ENCODE measurements at places on chromosomes 2 and 18.
A peak's percentile ranks its signal among the peaks of the same experiment; 100 is the strongest.

DNA sequence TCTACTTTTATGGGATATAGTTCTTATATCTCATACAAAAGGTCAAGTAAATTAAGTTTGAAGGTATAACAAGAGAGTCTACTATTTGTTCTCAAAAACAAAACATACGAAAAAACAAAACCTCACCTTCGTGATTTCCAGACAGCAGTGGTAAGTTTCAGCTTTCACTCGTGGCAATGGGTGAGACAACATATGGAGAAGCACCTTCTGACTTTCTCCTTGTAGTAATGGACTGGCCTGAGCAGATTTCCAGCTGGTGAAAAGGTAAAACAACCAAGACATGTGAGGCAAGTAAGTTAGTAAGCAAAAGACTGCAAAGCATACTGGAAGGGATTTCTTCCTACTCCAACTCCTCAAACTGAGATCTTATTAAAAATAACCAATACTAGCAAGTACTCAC is 39.6 kb downstream of the RTTN start:
- DNase-seq, result no peak

DNA sequence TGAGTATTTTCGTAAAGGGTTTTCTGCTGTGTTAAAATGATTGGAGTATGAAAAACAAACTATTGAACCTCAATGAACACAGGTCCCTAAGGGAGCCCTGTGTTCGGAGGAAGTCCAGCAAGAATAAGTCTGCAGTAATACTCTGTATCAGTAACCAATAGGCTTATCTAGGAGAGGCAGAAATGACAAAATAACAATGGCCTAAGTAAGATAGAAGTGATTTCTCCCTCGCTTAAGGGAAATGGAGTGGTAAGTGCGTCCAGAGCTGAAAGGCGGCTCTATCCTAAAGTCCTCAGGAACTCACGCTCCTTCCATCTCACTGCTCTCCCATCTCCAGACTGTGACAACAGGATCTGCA is 29.3 kb upstream of the MFSD6 start:
- no peak for DNase-seq

GRCh38 chr2:128313091-128313836 is 5.4 kb downstream of the HS6ST1 start:
- no peak for DNase-seq

- no peak for DNase-seq
These were observed 123.7 kb downstream of the TNS1 start for GRCh38 chr2:217878915-217879590.

DNA sequence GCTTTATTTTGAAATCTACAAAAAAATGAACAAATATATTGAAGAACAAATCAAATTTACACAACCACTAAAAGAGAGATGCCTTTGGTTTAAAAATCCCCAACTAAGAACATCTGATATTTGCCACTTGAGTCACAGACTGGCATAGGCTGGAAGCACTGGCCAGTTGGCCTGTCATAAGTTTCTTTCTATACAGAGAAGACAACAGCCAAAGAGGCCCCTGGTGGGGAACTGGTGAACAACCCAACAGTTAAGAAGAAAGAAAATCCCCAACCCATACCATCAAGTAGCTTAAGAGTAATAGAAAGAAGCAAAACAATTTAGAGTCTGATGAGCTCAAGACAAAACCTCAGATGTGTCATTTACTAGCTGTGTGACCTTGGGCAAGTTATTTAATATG is 45.5 kb downstream of the OSR1 start:
- DNase-seq, result no peak

- peak; percentile 39 for DNase-seq
These were observed 38.5 kb downstream of the PNO1 start for GRCh38 chr2:68196120-68196716.

- no peak for DNase-seq
These were observed 9.9 kb downstream of the DNMT3A start for GRCh38 chr2:25331686-25332365.

GRCh38 chr18:76538846-76539245 is 43.8 kb upstream of the ZNF516 start:
- no peak for DNase-seq

DNA sequence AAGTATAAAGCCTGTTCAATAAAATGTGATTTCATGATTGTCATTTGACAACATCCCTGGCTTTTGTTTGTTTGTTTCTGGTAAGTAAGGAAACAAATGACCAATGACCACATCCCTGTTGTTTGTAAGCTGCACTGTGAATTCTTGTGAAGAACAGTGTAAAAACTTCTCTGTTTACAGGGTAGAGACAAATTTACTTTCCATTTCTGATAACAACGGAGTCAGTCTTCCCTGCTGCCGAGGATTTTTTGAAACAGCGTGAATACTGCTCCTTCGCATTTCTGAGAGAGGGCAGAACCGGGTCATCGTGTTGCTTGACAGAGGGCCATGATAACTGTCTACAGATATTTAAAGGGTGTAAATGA is 38.4 kb upstream of the CTAGE1 start:
- no peak for DNase-seq

DNA sequence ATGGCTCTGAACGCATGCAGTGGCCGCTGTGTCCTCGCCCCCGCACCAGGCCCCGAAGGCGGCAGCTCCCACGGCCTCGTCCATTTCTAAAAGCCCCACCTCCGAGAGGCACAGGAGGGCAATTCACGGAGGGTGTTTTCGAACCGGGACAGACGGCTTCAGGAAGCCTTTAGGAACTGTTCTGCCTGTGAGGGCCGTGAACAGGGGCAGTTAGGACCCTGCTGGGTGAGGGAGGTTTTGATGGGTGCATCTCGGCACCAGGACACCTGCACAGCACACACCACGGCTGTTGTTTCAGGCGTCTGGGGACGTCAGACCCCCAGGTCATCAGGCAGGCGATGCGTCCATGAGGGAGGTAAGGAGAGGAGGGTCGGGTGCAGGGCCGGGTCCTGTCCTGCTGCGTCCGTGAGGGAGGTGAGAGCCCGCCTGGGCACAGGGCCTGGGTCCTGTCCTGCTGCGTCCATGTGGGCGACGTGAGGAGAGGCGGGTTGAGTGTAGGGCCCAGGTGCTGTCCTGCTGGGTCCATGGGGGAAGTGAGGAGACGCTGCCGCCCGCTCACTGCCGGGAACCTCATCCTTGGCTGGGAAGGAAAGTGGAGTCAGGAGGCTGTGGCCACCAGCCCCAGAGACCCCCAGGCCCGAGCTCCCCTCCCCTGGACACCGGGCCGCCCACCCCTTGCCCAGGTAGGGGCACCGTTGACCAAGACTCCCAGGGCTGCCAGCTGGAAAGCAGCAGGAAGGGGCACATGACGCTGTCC is 25.5 kb upstream of the KCNG2 start:
- DNase-seq, result no peak

DNA sequence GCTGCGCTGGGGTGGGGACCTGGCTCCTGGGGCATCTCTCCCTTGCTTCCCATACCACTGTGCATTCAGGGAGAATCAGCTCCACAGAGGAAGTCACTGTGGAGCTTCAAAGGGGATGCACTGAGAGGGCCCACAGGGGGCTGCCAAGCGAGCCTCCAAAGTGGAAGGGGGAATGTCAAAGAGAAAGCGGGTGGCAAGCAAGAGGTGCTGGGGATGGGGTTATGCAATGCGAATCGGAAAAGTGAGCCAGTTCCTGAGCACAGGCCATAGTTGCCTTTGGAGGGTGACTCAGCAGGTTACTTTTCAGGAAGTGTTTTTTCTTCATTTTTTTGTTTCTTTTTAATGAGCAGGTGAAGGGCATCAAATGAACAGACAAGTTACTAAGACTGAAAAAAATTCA is 17.6 kb downstream of the PMAIP1 start:
- no peak for DNase-seq

DNA sequence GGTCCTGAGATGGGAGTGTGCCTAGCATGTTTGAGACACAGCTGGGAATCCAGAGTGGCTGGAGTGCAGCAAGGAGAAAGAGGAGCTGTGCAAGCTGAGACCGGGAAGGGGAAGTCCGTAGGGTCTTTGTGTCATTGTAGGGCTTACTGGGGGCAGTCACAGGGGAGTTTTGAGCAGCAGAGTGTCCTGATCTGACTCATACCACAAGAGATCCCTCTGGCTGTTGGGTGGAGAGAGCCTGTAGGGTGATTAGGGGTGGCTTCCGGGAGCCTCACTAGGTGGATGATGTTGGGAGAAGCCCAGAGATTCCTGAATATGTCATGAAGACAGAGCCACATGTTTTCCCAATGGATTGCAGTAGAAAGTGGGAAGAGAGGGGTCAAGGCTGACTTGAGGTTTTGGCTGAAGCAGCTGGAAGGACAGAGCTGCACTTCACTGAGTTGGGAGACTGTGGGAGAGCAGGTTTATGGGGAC is 30.9 kb downstream of the FHOD3 start:
- DNase-seq, result no peak

DNA sequence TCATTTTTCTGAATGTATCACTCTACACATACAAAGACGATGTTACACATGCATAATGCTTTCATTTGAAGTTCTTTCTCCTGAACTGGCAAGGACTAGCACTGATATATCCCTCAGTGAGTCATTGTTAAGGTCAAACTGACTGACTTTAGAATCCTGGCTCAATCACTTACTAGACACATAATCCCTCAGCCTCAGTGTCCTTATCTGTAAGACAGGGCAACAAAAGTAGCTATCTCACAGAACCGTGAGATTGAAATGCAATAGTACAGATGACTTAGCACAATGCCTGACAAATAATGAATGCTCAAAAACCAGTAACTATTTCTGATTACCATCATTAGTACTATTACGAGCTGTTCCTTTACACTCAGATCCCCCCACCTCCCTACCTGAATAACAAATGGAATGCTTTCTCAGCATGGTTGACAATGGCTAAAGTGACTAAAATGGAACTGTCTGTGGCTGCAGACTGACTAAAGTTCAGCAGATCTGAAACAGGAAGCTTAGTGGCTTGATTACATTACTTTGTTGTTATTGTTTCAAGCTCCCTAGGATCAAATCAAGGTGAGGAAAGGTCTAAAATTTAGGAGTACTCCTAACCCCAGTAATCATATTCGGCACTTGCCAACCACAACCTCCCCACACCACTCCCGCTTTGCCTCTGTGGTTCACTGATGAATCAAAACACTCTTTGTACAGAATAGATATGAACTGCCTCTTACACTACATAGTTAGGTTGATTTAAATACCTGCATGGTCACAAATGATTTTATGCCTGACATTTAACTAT is 35.8 kb upstream of the CACNB4 start:
- no peak for DNase-seq

GRCh38 chr18:49031511-49032188 is 80.9 kb upstream of the SMAD7 start:
- peak; percentile 18 for DNase-seq

DNA sequence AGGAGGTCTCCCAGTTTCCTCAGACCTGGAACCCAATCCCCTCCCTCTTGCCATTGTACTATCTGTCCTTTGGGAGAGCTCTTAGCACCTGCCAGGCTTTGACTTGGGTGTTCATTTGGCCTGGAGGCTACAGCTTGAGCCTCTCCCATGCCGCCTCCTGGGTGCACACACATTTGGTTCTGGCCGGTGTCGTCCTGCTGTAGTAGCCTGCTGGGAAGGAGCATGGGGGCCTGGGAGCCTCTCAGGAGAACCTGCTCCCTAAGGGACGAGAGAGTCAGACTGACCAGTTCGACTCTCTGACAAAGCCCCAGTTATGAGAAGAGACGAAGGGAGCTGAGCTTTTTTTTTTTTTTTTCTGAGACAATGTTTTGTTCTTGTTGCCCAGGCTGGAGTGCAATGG is 7.4 kb upstream of the SFTPB start:
- no peak for DNase-seq

- no peak for DNase-seq
These were observed 122.1 kb downstream of the ARL4C start for GRCh38 chr2:234374736-234375135.

DNA sequence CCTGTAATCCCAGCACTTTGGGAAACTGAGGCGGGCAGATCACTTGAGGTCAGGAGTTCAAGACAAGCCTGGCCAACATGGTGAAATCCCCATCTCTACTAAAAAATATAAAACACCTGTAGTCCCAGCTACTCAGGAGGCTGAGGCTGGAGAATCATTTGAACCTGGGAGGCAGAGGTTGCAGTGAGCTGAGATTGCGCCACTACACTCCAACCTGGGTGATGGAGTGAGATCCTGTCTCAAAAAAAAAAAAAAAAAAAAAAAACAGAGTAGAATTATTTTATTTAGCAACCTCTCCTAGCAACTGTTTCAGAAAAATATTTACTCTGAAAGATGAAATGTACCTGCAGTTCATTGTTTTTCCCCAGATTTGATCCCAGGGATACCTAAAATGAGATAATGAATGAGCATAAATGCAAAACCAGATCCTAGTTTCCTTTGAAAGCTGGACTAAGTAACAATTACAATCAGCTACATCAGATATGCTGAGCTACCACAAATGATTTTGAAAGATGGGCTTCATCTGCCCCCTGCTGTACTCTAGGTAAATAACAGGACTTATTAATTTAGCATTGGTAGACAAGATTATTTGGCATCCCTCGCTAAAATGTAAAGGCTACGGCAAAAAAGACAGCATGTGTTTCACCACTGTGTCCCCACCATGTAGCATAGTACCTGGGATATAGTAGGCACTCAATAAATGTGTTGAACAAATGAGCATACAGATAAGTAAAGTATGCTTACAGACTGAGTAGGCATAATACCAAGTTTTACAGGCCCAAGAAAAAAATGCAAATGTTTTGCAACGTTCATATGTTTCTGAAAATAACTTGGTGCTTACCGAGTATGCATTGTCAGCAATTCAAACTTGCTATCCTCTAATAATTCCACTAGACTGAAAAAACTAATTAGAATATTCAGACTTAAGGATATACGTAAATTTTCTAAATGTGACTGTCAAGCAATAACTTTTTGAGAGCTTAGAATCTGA is 102.5 kb downstream of the ATL2 start:
- DNase-seq, result peak; percentile 39

- no peak for DNase-seq
These were observed 22.6 kb downstream of the CHMP1B start for GRCh38 chr18:11873670-11874340.

DNA sequence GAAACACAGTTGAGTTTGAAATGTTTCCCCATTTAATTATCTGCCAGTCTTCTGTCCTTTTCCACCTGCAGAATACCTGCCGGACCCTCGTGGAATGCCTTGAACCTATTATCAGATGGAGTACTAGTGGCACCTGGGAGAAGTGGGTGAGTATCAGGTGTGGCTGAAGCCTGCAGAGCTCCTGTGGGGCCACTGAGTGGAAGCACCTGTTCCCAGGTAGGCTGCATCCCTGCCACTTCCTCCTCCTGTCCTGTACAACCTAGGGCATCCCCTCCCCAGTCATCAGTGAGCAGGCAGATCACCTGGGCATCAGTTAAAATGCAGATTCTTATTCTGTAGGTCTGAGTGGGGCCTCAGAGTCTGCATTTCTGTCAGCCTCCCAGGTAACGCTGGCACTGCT is 80.8 kb upstream of the BZW1 start:
- no peak for DNase-seq

DNA sequence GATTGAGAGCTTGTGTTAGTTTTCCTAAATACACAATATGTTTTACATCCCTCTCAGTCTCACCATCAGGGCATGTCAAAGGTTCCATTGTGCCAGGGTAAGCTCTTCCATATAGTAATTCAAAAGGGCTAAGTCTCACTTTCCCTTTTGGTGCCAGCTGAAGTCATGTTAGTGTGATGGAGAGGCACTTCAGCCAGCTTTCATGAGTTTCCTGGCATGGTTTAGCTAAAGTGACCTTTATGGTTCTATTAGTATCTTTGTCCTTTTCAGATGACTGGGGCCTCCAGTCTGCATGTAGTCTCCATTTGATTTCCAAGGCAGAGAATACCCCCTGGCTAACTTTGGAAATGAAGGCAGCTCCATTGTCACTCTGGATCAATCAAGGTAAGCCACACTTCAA is 27.2 kb downstream of the NAT8 start:
- DNase-seq, result no peak

GRCh38 chr2:152504618-152505017 is 169.6 kb downstream of the FMNL2 start:
- no peak for DNase-seq

- peak; percentile 64 for DNase-seq
These were observed 127.3 kb downstream of the PRKCE start for GRCh38 chr2:45778720-45779171.
